A549 (cell line): ENCODE measurements at places on chromosomes 13 and 19.

DNA sequence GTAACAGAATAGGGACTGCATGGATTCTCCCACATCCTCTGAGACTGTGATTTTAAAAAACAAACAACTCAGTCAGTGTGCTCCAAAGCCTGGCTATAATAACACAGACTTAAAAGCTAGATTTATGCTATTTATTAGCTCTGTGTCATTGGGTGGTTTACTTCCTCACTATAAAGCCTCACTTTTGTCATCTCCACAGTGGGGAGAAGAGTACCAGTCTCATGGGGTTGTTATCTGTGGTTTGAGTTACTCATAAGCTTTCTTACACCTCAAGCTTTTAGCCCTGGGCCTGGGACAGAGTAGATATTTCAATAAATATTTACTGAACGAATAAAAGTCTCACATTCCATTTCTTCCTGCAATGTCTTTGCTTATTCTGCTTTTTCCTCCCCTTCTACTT, 5.3 kb downstream of the RNASEH2B start:
- no peak for DNase-seq

GRCh38 chr13:22014469-22014868, 343.6 kb downstream of the FGF9 start:
- no peak for DNase-seq

DNA sequence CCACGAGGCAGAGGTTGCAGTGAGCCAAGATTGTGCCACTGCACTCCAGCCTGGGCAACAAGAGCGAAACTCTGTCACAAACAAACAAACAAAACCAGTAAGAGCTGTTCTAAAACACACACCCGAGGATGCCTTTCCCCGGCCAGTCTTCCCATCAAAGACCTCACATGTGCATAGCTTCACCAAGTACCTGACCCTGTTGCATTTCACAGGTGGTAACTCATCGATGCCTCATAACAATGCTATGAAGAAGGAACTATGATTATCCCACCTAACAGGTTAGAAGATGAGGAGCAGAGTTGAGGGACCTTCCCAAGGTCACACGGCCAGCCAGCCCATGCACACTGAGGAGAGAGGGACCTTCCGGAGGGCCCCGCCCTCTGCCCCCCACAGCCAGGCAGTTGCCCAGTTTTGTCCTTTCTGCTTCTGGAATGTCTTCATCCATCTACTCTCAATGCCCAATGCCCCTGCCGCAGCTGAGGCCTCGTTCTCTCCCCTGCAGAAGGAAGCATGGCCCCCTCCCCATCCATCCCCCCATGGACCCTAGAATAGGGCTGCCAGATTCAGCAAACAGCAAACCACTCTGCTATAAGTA, 16.8 kb upstream of the LENG8 start:
- DNase-seq: no peak

- DNase-seq: no peak
Observed at GRCh38 chr19:29525901-29526729, at the start of gene VSTM2B. VSTM2B (plus strand) TSS chr19:29525994; CDS start chr19:29526584, 590 bp downstream.

DNA sequence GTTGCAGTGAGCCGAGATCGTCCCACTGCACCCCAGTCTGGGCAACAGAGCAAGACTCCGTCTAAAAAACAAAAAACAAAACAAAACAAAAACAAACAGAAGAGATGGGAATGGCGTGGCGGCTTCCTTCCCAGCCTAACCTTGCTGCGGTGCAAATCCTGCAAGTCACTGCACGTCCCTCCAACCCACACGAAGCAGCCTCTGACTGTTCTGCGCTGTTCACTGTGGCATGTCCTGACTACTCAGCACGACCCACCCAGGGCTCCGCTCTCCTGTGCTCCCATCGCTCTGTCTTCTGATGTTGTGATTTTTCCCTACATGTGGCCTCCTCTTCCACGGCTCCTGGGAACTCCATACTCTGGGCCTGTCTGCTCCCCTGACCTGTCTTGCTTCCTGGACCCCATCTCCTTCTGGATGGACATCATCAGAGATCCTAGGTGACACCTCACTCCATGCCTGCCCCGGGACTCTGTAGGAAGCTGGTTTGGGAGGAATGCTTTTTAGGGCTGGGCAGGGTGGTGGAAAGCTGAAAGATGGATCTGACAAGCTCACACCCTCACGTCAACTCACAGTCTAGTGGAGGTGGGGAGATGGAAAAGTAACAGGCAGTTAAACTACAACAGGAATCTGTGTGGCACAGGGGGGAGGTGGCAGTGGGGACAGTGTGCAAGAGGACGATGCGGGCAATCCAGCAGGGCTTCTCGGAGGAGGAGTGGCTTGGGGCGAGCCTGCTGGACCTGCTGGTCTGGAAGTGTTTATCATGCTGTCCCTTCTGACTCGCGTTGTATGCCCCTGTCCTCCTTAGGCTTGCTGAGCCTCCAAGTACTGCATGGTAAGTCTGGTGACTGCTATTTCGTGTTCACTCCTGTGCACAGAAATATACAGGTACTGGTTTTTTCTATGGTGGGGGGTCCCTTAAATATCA, 18.8 kb downstream of the ZSCAN5A start:
- no peak for DNase-seq

- DNase-seq: no peak
Observed at GRCh38 chr13:44842158-44842557, 147.1 kb downstream of the NUFIP1 start.

- DNase-seq: no peak
Observed at GRCh38 chr13:105202354-105202753, 1333.1 kb downstream of the EFNB2 start.

DNA sequence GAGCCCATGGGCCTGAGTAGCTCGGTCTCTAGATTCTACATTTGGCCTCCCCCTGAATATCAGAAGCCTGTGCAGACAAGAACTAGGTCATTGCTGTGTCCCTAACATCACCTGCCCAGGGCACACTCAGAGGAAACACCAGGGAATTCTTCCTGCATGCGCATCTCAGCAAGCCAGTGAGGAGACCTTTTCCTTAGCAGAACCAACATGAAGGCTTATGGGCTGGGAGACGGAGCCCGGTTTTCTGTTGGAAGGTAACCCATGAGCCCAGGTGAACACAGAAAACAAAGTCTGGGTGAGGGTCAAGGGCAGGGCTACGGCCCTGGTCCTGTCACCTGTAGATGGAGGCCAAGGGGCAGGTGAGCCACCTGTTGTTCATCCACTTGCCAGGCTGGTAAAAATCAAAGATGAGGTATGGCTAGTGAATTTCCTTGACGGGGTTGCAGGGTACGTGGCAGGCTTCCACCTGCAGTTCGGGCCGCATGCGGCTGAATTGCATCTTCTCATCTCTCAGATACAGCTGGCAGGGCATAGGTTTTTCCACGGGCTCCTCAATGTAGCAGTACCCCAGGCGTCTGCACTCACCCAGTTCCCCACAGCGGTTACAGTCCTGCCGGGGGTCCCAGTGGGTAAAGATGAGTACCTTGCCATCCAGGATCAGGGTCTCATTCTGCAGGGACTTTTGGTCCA, 3.6 kb upstream of the FAM187B start:
- no peak for DNase-seq

DNA sequence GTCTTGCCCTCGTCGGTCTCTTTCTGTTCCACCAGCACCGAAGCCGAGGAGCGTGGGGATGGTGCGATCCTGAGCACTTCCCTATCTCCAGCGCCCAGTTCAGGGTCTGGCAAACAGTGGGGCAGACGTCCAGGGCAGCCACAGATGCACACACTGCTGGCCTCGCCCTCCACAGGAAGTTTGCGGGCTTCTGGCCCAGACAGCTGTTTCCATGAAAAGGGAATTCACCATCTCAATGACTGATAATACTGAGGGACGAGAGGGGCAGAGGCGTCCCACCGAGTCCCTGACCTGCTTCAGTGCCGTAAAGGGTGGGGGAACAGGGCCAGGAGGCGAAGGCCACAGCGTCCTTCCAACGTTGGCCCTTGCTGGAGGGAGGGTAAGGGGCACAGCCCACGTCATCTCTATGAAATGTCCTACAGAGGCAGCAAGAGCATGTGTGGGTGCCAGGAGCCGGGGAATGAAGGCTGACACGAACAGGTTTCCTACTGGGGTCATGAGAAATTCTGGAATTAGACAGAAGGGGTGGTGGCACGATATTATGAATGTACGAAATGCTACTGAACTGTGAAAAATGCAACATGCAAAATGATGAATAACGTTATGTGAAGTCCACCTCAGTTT, 19.5 kb downstream of the SHC2 start:
- DNase-seq: no peak

DNA sequence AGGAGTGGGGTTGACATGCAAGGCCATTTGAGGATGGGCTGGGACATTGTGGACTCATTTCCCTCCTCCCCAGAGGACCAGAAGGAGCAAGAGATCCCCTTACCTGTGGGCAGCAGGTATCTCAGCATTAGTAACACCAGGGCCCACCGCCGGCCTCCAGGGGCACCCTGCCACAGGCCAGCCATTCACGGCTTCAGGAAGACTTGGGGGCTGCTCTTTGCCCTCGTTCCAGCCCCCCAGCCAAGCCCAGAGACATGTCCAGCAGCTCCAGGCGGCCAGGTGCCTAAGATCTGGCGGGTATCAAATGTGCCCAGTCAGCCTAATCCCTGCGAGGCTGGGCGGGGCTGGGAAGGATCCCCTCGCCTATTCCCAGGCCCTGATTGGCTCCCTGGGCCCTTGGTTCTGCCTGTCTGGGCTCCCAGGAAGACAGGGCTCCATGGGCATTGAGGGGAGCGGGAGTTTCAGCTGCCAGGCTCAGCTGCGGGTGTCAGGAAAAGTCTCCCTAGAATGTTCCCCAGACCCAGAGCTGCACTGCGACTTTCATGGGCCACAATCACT, 21.3 kb upstream of the OR1M1 start:
- no peak for DNase-seq

GRCh38 chr13:45305079-45305478, 35.9 kb downstream of the TPT1 start:
- no peak for DNase-seq

DNA sequence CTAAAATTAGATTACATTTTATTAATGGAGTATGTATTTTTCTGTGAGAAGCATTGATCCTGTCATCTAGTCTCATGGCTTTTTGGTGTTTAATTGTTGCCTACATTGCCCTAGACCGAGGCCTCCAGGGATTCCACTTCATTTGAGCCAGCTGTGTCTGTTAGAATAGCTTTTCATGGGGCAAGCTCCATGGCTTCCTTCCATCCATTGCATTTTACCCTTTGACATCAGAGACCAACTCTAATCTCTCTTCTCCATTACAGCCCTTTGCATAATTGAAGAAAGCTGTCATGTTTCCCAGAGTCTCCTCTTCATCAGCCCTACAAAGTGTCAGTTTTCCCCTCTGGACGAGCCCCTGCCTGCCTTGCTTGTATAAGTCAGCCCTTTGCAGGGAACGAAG, 70.6 kb downstream of the MTUS2 start:
- no peak for DNase-seq

DNA sequence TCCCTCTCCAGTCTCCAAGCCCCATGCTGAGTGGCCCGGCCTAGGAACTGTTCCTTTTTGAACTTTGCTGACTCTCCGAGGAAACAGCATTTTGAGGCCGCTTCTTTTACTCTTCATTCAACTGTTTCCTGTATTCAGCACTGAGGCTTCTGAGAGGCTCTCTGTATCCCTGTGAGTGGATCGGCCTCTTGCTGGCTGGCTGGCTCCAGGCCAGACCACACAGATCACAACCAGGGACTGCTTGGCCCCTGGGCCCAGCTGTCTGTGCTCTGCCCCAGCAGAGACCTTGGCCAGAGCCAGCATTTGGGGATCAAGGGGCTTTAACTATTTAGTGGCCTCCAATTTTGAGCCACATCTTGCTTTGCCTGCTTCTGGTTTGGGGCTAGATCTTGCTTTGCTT, 75.6 kb upstream of the KL start:
- no peak for DNase-seq

DNA sequence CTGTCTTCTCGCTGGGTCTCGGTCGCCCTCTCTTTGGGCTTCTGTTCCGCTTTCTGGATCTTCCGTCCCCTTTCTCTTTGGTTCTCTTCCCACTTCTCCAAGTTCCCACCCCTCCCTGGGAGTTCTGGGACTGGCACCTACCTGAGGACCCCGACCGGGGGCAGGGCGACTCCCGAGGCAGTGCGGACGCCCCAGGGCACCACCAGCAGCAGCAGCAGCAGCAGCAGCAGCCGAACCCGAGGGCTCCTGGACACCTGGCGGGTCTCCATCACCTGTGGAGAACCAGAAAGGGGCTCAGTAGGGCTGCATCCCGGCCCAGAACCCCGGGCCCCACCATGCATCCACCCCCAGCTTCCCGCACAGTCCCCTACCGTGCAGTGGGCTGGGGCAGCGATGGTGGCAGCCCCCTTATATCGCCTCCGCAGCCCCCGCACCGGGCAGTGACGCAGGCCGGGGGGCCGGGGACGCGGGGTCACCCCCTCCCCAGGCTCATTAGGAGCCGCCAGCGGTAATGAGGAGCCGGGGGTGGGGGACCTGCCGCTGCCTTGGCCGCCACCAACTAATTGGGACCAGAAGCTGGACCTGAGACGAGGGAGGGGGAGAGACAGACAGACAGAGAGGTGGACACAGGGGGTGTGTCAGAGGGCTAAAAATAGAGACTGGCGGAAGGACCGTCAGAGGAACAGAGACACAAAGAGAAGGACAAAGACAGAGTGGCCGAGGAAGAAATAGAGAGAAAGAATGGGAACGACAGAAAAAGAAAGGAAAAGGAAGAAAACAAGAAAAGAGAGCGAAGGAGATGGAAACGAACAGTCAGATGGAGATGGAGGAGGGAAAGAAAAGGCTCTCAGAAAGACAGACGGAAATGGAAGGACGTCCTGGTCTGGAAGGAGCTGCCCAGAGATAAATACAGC, at the start of gene PTH2:
Gene PTH2 (minus strand): TSS at position 371 of the 914 bp plus-strand sequence. CDS start 102 bp downstream, at position 269.
- no peak for DNase-seq

DNA sequence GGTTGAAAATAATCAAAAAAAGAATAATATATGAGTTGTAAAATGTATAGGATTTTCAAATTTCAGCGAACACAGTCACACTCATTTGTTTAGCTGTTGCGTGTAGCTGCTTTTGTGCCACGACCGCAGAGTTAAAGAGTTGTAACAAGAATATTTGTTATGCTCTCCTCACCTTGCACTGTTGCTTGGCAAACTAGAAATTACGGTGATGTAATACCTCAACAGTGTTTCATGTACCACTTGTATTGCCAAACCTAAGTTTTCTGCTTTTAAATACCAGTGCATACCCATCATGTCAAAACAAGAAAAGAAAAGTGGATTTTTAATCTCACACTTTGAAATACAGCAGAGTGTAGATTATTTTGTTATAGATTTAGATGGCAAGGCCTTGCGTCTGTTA, 201.1 kb downstream of the NBEA start:
- no peak for DNase-seq

GRCh38 chr13:103236213-103236612, 170.0 kb upstream of the SLC10A2 start:
- DNase-seq: no peak
